ENCODE measurements at places on chromosomes 3 and 15. TPM values are rescaled to one million over a fixed set of nuclear protein-coding genes. Genes with fewer than 3 reads are reported as not detected.

CXCR6 gene
- total RNA-seq = not detected

ZNF662 gene
- total RNA-seq = 11.0 TPM

DAZL gene
- not detected for total RNA-seq

ABCC5 gene
- total RNA-seq = 17.7 TPM

NR2F2 gene
- total RNA-seq = 12.0 TPM

TEX9 gene
- 3.7 TPM for total RNA-seq

PROK2 gene
- total RNA-seq = 0.52 TPM

C2CD4A gene
- total RNA-seq = not detected

PP2D1 gene
- total RNA-seq = not detected

SLC41A3 gene
- 31.3 TPM for total RNA-seq

LXN gene
- total RNA-seq = 15.7 TPM

CLDN16 gene
- total RNA-seq = under 0.01 TPM

SH2D7 gene
- total RNA-seq = not detected

ANKRD63 gene
- not detected for total RNA-seq

TNK2 gene
- total RNA-seq = 9.9 TPM

CEMIP gene
- total RNA-seq = 0.52 TPM

ZNF860 gene
- under 0.01 TPM for total RNA-seq

ADCY5 gene
- total RNA-seq = 6.8 TPM

MEX3B gene
- total RNA-seq = 11.0 TPM

SUCLG2 gene
- total RNA-seq = 38.1 TPM

GREM1 gene
- total RNA-seq = 0.52 TPM

TPRA1 gene
- total RNA-seq = 15.1 TPM

PPP1R14D gene
- not detected for total RNA-seq

ECE2 gene
- not detected for total RNA-seq

ACAA1 gene
- total RNA-seq = 21.9 TPM

EFHB gene
- total RNA-seq = not detected

ZNF502 gene
- total RNA-seq = 5.2 TPM

MCF2L2 gene
- under 0.01 TPM for total RNA-seq

TERC gene
- 104 TPM for total RNA-seq

KIF23 gene
- total RNA-seq = 13.0 TPM

ETV5 gene
- 18.8 TPM for total RNA-seq

MYZAP gene
- total RNA-seq = 2.6 TPM

CCDC71 gene
- total RNA-seq = 11.5 TPM

Data from skeletal muscle tissue (tissue), 5 donors.